ENCODE measurements at places on chromosomes 1 and 21.

- DNase-seq = no peak
Measured at GRCh38 chr1:94856868-94857267, 36.7 kb downstream of the SLC44A3 start.

- no peak for DNase-seq
Measured at GRCh38 chr1:58620926-58621325, 43.9 kb upstream of the TACSTD2 start.

GRCh38 chr1:179229214-179230140, at the start of gene ABL2:
Gene ABL2 (minus strand): TSS chr1:179229677. CDS start chr1:179229397, 280 bp downstream.
- DNase-seq = peak; percentile 44

DNA sequence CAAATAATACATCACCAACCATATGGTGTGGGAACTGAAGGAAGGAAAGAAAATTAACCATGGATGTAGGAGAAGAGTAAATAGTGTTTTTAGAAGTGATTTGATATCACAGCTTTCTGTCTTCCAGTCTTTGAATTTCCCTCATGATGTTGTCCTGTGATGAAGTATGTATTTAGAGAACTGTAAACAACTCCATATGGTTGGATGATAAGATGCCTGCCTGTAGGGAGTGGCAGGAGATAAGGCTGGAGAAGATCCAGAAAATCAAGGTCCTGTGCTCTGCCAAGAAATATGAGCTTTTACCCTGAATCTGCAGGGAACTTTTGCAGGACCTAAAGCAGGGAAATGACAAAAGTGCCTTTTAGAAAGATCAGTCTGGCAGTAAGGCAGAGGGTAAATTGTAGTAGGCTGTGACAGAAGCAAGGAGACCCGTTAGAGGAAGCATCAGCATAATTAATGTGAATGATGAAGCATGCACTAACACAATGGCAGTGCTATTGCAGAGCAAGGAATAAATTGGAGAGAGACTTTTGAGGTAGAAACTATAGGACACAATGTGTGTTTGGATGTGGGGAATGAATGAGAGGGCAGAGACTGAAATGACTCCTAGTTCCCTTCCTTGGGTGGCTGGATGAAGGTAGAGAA, 21.9 kb downstream of the CEPT1 start:
- no peak for DNase-seq

GRCh38 chr21:46094401-46095082, 3.4 kb upstream of the COL6A2 start:
- DNase-seq = peak; percentile 11

GRCh38 chr1:163414778-163415177, 93.0 kb downstream of the NUF2 start:
- no peak for DNase-seq

DNA sequence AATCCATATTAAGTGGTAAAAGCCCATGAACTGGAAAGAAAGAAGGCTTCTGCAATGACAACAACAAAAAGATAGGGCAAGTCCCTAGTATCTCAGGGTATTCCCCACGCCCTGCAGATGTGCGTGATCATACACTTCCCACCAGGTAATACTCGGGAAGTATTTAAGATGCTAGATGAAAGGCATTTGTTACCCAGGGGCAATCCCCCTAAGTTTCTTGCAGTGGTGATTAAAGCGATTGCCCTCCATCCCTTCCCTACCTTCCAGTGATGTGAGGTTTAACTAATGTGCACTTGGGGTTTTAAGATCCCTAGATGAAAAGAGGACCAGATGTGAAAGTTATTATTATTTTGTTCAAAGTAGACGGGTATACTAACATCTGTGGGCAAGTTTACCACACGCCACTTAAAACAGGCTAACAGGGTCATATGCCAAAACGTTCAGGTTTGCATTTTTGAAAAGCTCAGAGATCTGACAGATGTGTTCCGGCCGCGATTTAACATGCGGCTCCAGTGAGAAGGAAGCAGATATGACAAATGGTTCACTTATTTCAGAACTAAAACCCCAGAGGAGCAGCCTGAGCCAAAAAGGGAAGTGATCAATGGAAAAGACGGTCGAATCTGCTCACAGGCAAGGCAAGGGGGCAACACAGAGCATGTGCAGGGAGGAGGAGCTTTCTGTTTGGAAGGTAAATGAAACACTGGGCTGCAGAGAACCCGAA, 17.4 kb downstream of the TIAM1 start:
- DNase-seq = peak; percentile 49

DNA sequence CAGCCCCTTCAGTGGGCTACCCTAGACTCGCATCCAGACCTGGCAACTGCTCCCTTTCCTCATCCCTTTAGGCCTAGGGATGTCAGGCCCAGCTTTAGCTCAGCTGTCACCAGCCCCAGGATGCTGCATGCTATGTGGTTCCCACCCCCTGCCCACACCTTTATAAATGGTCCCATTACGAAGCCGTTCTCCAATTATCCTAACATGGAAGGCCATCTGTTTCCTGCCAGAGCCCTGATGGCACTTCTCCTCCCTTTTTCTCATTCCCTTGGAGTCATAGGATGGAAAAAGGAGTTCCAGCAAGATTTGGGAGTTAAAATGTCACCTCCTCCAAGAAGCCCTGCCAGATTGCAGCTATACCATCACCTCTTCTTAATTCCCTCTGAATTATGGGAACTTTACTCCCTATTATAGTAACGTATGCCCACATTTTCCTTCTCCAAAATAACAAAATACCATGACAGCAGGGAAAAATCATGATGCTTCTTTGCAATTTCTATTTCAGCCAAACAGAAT, 205.0 kb upstream of the GRIK3 start:
- no peak for DNase-seq

GRCh38 chr1:210551899-210552298, 223.2 kb downstream of the HHAT start:
- no peak for DNase-seq

DNA sequence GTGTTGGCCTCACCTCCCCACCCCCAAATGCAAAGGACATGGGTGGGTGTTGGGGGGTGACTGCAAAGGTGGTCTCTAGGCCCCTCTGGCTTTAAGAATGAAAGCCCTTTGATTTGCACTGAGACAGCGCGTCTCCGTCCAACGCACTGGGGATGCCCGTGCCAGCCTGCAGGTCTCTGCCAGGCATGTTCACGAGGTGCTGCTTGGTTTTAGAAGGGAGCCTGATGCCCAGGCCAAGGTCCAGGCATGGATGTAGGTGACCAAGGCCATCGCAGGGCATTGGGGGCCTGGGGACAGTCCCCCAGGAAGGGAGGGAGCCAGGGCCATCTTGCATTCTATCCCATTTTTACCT, 363.6 kb upstream of the VAMP3 start:
- peak; percentile 1 for DNase-seq

DNA sequence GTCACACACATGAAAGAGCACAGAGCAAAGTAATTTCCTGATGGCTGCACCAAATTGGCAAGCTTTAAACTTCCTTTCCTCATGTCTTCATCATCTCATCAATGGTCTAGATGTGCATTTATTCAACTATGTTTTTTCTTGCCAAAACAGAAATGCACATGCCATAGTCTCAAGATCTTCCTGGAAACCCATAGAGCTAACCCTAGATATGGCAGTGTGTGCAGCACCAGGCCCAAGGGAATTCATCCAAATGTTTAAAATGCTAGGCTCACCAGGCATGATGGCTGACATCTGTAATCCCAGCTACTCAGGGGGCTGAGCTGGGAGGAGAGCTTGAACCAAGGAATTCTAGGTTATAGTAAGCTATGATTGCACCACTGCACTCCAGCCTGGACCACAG, 31.2 kb upstream of the PALMD start:
- no peak for DNase-seq

- peak; percentile 33 for DNase-seq
Measured at GRCh38 chr1:37410815-37411214, 63.6 kb upstream of the ZC3H12A start.

- DNase-seq = no peak
Measured at GRCh38 chr1:214310777-214311690, 30.1 kb downstream of the SMYD2 start.

GRCh38 chr1:38061290-38061689, 14.7 kb upstream of the POU3F1 start:
- DNase-seq = no peak

DNA sequence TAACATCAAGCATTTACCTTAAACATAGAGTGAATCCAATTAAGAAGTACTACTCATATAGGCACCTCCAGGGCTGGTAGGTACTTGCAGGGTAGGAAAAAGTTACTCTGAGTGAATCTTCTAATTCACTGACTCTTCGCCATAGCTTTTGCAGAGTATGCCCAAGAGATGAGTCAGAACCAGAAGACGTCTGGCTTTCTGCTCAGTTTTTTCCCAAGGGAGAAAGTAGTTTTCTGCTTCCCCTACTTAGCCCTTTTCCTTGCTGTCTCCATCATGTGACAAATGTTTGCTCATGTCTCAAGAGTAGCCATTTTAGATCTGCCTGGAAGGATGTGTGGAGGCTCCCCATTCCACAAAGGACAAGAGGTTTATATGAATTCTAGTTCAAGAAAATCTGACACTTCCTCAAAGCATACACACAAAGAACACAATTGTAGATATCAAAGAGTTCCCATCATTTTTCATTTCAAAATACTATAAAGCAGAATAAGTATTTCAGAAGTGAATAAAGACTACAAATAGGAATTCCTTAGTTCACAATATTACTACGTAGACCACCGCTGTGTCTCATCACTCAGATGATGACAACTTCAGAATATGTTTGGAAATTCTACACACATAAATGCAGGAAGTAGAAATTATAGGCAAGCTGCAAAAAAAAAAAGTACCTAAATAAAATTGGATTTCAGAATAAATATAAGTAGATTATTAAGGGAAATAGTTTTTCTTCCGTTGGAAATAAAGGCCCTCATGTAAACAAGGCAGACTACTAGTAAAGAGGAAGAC, 98.5 kb downstream of the ASH1L start:
- DNase-seq = no peak

- no peak for DNase-seq
Measured at GRCh38 chr1:12587981-12588640, 29.9 kb downstream of the DHRS3 start.

- no peak for DNase-seq
Measured at GRCh38 chr21:38668541-38668940, 137.2 kb upstream of the ETS2 start.

DNA sequence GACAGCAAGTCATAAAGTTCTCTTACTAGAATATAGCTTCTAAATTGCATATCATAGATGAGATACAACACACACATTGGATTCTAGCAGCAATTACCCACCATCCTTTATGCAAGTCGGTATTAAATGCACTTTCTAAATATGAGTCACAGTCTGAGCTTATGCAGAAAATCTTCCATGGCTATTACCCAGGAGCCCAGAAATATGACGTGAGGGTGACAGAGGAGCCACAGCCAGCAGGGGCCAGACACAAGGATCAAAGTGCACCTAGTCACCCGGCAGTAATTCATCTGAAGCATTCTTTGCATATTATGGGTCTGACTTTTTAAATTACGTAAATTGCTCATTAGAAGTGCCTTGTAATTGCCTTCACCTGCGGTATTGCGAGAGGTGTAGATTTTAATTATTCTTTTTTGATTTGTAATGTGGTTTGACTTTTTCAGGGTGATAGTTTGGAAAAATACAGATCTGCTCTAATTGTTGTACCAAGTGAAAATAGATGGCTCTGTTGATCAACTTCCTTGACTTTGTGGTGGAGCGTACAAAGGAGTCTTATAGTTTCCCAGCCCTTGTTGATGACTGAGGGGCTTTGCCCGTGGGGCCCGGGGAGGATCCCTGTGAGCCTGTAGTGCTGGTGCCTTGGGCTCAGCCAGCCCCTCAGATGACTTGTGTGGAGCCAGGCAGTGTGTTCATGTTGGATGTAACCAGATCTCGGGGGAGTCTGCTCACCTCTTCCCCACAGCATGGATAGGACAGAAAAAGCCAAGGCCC, 470.0 kb upstream of the VAMP3 start:
- no peak for DNase-seq

DNA sequence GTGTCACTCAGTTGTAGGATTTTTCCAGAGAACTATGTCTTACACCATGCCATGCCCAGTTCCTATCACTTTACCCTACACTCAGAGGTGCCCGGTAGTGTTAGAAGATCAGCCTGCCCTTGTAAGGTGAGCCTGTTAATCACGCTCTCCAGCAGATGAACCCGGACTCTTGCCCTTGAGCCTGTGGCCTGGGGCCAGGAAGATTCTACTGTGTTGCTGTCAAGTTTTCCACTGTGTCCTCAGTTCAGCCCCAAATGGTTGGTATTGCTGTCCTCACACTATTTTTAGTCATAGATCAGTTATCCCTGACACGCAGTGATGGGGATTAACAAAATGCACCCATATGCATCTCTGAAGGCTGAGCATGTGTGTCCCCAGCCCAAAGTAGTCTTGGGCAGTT, 105.0 kb upstream of the SPAG17 start:
- no peak for DNase-seq

GRCh38 chr1:59285691-59286090, 11.2 kb upstream of the FGGY start:
- no peak for DNase-seq

- DNase-seq = no peak
Measured at GRCh38 chr1:16615253-16616252, 2.2 kb upstream of the NBPF1 start.

GRCh38 chr1:31381394-31382294, 8.8 kb upstream of the FABP3 start:
- no peak for DNase-seq

DNA sequence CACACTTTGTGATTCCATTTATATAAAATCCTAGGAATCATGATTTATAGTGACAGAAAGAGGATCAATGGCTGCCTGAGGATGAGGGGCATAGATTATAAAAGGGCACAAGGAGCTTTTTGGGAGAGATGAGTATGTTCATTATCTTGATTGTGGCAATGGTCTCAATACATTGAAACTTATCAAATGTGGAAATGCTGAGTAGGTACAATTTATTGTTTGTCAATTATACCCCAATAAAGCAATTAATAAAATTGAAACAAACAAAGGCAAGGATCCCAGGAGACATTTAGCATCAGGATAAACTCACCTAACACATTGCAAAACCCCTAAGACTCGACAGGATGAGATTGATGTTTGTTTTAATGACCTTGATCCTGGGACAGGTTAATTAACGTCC, 153.1 kb upstream of the KLHDC7A start:
- DNase-seq = no peak

DNA sequence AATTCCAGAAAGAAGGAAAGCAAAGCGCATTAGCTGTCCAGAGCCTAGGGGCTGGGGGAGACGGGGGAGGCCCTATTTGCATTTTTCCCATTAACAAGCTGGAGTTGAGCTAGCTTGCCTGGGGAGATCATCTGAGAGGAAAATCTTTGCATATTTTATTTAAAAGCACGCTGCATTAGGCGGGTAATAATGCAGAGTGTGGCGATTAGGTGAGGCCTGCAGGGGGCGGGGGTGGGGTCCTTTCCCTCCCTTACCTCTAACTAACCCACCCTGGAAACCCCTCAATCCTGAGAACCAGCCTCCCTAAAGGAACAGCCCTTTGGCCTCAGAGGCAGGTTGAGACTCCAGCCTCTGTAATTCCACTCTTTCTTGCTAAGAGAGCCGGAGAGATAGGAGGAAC, 16.2 kb downstream of the C1orf216 start:
- no peak for DNase-seq

DNA sequence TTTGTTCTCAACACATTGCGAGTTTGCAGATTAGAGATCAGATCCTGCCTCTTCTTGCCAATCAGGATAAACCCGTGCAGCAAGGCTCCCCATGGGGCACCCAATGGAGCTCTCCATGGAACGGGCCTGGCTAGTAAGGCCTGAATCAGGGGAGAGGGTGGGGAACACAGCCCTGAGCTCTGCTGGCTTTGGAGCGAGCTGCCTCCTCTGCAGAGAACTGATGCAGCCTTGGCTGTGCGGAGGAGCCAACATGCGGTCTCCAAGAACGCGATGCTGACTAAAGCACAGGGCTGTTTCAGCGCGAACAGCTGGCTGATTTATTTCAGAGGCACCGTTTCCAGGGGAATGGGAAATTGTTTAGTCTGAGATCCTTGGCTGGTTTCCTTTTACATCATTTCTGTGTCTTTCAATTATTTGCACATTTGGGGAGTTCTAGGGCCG, 139.7 kb downstream of the TSEN15 start:
- no peak for DNase-seq

- DNase-seq = no peak
Measured at GRCh38 chr1:10776190-10776905, 20.1 kb downstream of the CASZ1 start.
